ENCODE measurements at places on chromosomes 5 and 9.

- DNase-seq = no peak
Measured at GRCh38 chr5:135328128-135328687, 70.8 kb downstream of the MACROH2A1 start.

DNA sequence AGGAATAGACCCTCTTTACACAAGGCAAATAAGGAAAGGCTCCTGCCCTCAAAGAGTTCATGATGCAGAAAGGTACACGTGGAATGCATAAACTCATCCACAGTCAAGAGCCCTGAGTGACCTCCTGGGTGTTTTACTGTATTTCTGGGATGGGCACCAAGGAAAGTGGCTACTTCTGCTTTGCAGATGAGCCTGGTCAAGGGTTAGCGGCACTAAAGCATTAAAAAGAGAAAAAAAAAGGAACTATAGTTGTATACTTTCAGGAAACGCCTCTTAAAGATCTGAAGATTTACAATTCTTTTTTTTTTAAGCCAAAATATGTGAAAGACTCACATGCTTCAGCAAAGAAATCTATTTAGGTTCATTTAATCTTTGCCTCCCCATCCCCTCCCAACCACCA is 366.2 kb upstream of the PDE4D start:
- no peak for DNase-seq

- DNase-seq = no peak
Measured at GRCh38 chr9:84271921-84272556, 68.5 kb downstream of the SLC28A3 start.

- no peak for DNase-seq
Measured at GRCh38 chr5:140840978-140841962, at the start of gene PCDHA8. Gene PCDHA8, plus strand, starts transcription at chr5:140841187. Its CDS starts 135 bp downstream, at chr5:140841322.

DNA sequence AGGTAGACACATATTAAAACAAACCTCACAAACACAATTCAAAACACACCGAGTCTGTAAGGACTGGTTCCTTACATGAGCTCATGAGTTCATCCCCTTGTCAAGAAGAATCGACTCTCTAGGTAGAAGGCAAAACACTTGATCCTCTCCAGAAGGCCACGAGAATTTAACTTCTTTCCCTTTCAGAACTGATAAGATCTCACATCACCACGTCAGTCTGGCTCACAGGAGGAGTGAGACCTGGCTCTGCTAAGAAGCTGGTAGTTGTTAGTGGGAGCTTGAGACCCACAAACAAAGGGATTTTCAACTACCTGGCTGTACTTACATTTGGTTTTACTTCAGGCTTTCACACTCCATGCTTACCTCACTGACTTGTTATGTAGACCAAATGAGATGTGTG is 459.2 kb downstream of the ARHGEF28 start:
- DNase-seq = no peak

DNA sequence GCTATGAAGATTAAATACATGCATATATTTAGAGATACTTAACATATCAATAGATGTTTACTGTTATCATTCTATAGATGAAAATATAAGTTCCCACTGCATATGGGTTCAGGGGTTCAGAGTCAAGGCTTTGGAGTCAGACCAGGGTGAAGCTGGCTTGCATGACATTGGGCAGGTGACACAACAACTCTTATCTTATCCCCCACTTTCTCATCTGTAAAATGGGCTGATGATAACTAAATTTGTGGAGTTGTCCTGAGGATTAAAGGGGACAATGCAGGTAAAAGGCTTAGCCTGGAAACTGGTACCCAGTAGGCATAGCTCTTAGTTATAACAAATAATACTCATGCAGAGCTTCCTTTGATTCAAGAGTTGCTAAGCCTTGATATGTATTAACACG is 72.6 kb upstream of the BRINP1 start:
- DNase-seq = no peak

GRCh38 chr5:96896276-96896675 is 20.0 kb downstream of the ERAP2 start:
- no peak for DNase-seq

DNA sequence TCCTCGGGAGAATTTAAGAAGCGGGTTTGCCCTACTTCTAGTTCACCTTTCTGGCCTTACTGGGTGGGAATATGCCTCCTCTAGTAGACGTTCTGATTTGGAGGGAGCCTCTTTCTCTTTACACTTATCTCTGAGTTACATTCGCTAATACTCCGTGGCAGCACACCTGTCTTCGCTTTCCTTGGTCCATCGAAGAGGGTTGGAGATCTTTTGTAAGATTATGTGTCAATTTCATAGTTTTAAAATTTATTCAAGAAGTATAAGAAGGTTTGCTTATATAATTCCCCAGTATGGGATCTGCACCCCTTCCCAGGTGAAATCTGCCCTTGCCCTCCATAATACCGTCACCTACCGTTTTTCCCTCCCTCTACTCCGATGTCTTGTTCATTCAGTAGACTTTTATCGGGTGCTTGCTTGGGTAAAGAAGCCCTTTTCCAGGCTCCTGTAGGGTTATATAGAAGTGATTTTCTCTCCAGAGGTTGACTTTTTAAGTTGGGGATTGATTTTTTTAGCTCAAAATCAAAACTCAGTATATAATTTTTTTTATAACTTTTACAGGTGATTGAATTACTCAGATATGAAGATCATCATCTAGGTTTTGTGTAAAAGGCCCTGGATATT is 1.1 kb downstream of the GPBP1 start:
- DNase-seq = no peak

- no peak for DNase-seq
Measured at GRCh38 chr9:9033022-9033421, 1233.4 kb upstream of the DMAC1 start.

DNA sequence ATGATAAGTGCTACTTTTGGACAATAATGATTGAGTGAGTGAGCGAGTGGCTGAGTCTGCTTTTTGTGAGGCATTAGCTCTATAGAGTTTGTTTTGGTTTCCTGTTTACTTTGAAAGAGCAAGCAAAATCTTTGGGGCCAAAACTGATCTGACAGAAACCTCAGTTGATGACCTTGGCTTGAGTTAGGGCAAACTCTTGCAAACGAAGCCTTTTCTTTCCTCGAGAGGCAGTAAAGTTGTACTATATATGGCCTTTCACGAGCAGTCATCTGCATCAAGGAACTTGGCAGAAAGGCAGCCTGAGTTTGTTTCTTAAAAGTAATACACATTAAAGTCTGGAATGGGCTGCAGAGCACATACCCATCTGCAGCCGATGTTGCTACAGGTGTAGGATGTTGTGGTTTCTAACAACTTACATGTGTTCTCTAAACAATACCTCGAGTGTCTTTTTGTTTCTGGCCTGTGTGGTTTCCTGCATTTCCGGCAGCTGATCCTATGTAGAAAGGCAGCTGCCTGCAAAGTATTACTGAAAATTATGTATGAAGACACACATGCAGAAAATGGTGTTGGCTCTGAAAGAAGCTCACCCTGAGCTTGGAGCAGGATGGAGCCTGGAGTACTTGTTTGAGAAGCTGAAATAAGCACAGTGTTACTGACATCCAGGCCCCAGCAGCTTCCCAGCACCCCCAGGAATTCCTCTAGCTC is 60.8 kb downstream of the FOXD1 start:
- DNase-seq = no peak

DNA sequence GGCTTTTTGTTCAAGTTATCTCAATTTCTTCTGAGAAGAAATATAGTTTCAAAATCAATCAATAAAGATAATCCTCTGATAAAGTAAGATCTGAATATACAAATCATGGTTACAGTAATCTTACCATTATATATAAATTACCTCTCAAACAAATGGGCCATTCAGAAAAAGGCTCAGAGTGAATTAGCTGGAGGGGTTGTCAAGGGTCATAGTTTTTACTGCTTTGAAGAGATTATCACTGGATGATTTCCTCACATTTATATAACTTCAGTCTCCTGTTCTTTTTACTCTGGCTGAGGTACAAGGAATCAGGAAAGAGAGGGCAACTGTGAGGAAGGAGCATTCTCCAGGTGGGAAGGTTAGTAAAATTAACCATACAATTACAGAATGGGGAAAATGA is 148.6 kb upstream of the ELL2 start:
- no peak for DNase-seq

- DNase-seq = peak; percentile 9
Measured at GRCh38 chr9:6302417-6302816, 25.8 kb upstream of the TPD52L3 start.

GRCh38 chr5:59021286-59021673 is 438.4 kb downstream of the RAB3C start:
- DNase-seq = no peak

GRCh38 chr5:167155387-167156005 is 1135.9 kb upstream of the WWC1 start:
- DNase-seq = no peak

DNA sequence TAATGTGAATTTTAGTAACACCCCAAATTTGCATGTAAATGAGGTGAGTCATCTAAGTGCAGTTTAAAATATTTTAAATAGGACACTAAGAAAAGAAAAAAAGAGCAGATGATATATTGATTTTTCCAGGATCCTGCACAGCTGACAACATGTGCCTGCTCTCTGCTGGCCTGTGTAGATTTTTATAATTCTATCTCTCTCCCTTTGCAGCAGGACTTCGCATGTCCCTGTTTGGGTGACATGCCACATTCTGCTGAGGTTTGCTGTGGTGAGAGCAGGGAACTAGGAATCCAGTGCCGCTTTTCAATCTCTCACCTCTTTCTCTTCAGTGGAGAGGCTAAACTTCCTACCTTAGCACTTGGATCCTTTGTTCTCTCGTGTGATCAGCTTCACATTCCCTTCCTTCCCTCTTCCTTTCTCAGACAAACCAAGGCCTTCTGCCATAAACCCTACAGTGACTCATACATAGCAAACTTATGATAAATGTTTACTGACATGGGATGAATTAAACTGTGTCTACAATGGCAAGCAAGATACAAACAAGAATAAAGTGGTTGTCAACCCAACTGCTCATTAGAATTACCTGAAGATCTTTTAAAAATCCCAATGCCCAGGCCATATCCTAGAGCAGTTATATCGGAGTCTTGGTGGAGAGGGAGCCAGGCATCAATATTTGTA is 198.8 kb upstream of the EFNA5 start:
- peak; percentile 71 for DNase-seq

- DNase-seq = no peak
Measured at GRCh38 chr5:5025774-5026408, 114.2 kb upstream of the ADAMTS16 start.

- no peak for DNase-seq
Measured at GRCh38 chr5:139634541-139634940, 13.6 kb upstream of the CXXC5 start.

GRCh38 chr9:14710804-14711203 is 11.7 kb downstream of the CER1 start:
- no peak for DNase-seq

DNA sequence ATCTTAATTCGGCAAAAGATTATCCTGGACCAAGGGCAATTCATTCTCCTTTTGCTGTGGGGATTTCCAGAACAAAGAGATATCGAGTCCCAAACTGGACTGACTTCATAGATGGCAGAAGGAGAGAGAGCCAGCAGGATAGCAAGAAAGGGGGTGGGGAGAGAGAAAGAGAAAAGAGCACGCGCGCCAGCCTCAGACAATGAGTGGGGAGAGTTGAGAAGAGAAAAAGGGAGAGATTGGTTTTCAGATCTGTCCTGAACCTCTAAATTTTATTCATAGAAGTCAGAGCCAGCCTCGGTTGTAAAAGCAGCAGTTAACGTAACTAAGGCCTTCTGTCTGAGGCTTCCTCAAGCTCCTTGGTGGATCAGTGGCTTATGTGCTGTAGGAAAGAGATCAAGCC is 55.3 kb upstream of the ALDH1B1 start:
- no peak for DNase-seq

- DNase-seq = no peak
Measured at GRCh38 chr9:8725635-8726034, 926.1 kb upstream of the DMAC1 start.

- no peak for DNase-seq
Measured at GRCh38 chr9:118596374-118597015, 772.7 kb downstream of the BRINP1 start.

DNA sequence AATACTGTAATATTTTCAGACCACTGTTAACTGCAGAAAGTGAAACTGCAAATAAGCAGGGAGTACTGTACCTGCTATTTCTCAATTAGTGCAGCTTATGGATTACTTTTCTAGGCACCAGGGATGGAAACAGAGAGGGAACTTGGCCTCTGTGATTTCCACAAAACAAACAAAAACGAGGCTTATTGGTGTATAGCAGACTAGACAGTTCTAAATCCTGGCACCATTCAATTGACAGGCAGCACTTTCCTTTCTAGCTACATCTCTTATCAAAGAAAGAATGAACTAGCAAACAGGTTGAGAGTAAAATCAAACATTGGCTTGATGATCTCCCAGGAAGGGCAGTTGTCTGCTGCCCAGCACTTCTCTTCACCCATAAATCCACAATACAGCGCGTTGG is 16.0 kb upstream of the IL33 start:
- no peak for DNase-seq

DNA sequence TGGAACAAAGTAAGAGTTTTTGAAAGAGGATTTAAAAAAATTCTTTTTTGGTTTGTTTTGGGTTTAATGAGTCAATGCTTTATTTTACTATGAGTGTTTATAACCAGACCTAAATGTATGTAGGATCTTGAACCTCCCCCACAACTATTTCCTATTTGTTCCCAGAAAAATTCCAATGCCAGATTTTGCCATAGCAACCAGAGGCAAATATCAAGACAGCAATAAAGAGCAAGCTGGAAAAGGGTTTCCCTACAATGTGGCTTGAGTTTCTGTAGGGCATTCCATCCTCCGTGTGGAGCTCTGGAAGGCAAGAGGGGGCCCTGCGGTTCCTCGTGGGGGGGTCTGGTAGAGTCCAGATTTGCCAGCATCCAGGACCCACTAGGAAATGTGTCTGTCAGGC is 27.8 kb upstream of the GDNF start:
- no peak for DNase-seq

- DNase-seq = no peak
Measured at GRCh38 chr9:117074784-117075520, 339.9 kb downstream of the ASTN2 start.

DNA sequence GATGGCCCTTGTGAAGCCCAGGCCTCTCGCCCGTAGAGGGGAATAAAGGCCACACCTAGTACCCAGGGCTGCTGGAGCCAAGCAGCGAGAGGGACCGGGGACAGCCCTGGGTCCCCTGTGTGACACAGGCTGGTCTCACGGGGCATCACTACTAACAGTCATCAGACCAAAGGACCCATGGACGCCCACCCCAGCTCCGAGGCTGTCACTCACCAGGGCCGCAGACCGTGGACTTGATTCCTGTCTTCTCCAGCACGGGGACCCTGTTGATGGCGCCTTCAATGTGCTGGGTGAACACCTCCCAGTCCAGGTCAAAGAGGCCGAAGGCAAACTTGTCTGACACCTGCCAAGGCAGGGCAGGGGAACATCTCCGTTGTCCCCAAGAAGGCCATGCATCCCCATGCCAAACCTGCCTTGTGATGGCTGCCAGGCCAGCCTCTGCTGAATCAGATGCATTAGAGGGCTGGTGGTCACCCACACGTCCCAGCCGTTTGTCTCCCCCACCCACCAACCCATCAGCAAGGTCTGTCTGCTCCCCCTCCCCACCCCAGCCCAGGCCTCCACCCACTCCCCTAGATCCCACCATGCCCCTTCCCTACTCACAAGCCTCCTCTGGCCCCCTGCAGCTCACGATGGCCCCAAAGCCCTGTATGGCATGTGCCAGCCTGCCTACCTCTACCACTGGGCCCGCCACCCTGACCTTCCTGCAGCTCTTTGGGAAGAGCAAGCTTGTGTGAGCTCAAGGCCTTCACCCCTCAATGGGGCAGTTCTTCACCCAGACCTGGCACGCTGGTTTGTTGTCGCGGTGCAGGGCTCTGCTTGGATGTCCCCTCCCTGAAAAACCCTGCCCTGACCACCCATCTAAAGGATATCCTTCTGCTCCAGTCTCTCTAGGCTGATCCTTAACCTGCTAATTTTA is 20.8 kb downstream of the SARDH start:
- no peak for DNase-seq

- DNase-seq = peak; percentile 55
Measured at GRCh38 chr9:98805506-98806272, 1.8 kb upstream of the GALNT12 start.

- peak; percentile 52 for DNase-seq
Measured at GRCh38 chr5:165630261-165630778, 2124.9 kb downstream of the MAT2B start.

Data from AG20443 (cell line).